Vagina (tissue), 2 donors: ENCODE measurements at places on chromosomes 2 and 18. TPM values are rescaled to one million over a fixed set of nuclear protein-coding genes. Genes with fewer than 3 reads are reported as not detected.
A peak's percentile ranks its signal among the peaks of the same experiment; 100 is the strongest.

CHST9 gene
- 0.74 TPM for total RNA-seq

DNA sequence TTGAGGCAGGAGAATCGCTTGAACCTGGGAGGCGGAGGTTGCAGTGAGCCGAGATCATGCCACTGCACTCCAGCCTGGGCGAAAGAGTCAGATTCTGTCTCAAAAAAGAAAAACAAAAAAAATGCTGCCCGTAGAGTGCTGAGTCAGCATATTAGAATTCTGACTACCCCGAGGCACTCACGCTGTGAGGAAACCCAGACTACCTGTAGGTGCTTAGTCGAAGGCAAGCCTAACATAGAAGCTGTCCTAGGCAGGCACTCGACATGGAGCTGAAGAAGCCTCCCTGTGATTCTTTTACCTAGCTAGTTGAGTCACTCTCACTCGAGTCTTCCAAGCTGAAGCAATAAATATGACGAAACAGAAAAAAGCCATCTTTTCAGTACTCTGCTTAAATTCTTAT lies 1323.2 kb upstream of the DDX18 start:
- no peak for DNase-seq

DNA sequence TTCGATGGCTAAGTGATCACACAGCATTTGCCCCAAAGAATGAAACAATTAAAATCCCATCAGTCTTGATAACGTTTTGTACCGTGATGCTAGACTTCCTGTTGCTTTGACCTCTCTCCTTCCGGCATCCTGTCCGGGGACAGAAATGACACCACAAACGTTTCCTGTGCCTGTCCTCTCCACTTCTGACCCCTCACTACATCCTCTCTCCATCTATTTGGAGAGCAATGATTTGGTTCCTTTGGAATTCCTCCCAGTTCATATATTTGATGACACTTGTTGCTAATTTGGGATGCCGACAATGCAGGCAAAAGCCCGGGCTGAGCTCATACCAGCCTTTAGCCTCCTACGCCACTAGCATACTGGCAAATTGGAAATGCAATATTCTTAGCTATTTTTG lies 151.2 kb upstream of the CCDC68 start:
- no peak for DNase-seq

SFTPB gene
- total RNA-seq: not detected

DNA sequence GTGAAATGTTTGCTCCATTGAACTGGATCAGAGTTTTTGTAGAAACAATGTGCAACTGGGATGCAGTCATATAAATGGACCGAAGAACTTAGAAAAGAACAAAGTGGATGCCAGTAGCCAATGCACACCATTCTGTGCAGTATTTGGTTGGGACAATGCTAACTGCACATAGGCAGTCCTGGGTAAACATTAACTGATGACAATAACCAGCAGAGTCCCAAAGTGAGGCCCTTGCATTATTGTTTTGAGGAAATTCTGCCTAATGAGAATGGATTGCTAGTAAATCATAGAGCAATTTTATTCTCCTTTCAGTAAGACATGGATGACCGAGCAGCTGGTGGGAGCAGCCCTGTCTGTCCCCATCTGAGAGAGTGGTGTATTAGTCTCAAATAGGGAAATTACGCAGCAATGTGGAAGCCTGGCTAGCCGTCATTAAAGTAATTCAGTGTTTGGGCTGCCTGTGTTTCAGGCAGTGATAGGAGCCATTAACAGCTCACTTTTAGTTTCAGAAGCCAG lies 94.9 kb downstream of the KCTD1 start:
- no peak for DNase-seq

DNA sequence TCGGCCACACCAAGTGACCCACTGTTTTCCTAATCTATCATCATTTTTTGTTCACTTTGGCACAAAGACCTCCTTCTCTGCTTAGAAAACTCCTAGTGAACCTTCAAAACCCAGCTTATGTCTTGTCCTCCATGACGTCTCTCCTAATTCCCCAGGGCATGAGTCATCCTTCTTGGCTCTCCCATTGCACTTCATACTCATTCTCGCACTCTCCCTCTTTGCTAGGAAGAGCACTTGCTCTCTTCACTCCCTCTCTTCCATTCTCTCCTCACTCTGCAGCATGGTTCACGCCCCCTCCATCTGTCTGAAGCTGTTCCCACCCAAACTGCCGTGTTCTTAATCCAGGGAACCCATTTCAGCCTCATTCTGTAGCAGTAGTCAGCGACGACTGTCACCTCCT lies 103.9 kb downstream of the MRO start:
- no peak for DNase-seq

DNA sequence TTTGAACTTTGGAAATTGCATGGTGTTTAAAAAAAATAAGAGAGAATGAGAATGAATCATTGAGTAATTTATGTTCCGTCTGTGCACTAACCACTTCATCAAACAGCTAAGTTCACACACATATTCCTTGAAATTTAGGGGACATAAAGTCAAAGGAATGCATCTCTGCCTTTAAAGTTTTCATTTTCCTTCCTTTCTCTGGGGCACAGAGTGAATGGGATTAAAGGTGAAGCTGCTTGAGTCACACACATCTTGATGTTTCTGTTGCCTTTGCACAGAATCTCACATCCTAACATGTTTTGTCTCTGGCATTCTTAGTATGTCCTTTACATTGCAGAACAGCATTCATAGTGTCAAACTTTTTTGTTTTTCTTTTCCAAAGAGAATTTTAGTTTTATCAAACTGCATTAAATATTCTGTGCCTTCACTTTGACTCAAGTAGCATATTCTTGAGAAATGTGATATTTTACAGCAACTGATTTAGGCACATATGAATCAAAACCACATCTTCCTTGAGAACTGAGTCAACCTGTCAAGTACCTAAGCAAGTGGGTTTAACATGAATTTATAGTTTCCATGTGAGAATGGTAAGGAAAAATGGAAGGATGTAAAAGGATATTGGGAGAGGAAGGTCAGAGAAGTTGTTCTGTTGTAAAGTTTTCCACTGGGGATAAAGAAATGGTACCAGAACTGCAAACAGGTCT lies 169.1 kb upstream of the THUMPD2 start:
- no peak for DNase-seq

DNA sequence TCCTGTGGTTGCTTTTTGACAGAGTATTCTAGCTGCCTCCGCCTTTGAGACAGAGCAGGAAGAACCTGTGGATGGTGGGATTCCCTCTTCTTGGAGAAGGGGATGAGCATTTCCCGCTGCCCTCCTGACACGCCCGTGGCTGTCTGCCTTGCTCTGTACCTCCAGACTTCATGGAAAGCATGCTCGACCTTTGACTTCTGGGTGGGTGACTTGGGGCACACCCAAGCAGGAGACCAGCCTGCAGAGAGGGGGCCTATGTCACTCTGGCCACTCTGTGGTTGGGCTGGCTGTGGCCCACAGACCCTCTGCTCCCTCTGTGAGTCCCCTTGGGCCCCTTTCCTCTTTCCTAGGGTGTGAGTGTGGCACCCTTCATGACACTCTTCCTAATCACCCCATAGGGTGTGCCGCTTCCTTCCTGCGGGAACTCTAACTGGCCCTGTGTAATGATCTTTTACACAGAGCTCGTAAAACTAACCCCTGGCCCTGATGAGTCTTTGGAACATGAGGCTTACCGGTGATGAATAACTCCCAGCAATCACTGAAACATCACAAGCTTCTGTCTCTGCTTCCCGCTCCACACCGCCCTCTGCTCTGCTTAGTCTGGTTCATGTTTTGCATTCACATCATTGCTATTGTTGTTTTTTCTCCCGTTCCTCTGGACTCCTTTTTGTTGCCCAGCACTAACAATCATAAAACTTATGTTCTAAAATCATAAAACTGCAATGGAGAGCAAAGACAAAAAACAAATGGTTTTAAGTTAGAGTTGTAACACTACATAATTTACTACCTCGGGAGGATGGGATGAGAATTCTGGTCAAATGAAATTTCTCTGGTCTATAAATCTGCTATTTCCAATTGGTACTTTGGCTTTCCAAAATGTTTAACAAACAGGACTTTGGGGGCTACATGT lies 101.1 kb downstream of the SH3YL1 start:
- no peak for DNase-seq

KCNJ3 gene
- total RNA-seq: 4.2 TPM

NCKAP5 gene
- total RNA-seq: 8.8 TPM

ANTXR1 gene
- 102 TPM for total RNA-seq

DNA sequence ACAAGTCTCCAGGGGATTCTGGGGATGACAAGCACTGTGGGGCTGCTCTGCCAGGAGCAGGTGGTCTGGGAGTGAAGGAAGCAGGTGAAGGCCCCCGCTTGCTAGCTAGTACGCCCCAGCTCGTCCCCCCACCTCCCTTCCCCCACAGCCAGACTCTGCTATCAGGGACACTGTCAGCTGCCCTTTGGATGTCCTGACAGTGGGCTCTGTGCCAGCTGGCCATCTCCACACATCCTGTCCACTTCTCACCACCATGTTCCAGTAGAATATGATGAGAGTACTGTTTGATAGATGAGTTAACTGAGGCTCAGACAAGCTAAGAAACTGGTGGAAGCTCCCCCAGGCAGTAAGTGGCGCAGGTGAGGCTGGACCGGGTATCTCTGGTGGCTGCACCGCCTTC lies 276.2 kb downstream of the CELF4 start:
- no peak for DNase-seq

SLC9A4 gene
- total RNA-seq: not detected

DNA sequence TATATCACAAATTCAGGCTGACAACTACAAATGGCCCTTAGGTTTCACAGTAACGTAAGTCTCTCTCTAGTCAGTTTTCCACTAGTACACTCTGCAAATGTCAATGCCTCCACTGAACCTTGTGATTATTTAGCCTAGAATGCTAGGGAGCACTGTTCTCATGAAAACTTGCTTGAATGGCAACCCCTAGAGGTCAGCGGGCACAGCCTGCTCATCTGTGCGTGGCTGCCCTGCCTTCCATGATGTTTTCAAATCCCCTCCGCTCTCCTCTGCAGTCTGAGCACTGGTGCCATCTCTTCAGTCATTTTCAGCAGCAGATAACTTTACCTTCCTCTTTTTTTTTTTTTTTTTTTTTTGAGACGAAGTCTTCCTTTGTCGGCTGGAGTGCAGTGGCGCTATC lies 84.1 kb upstream of the GULP1 start:
- no peak for DNase-seq

ACMSD gene
- total RNA-seq: not detected

MERTK gene
- 15.7 TPM for total RNA-seq

DNA sequence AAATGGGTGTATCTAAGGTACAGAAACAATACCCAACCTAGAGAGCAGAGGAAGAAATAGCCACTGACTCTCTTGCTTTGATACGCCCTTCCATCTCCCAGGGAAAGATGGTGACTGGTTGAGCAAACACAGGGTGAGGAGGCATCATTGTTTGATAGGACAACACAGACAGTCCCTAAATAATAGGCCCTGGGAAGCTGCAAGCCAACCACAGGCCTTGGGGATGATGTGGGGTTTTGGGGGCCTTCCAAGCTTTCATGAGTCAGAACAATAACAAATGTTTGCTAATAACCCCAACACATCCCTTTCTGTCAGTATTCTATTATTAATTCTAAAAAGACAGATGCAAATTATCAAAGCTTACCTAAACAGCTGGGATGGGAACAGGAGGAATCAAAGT lies 9.8 kb downstream of the LGALSL start:
- no peak for DNase-seq

- DNase-seq: no peak
Measured at GRCh38 chr18:42157420-42157819, 202.4 kb downstream of the PIK3C3 start.

GRCh38 chr2:28949617-28950305 lies 31.3 kb upstream of the TOGARAM2 start:
- no peak for DNase-seq

DNA sequence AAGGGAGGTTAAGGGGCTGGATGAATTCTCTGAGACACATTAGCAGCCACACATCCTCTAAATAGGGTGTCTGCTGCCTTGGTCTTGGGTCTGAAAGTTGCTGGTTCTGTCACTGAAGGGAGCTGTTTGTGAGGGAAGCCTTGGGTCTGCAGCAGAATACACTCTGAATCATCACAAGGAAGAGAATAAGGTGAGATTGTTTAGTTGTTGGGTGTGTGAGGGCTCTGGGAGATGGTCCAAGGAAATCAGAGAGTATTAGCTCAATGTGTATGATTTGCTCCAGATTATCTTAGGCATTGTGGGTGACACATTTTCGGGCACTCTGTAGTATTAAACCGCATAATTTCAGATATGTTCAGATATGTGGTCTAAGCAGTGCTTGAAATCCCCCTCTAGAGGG lies 548.5 kb downstream of the SLC4A3 start:
- no peak for DNase-seq

- DNase-seq: peak; percentile 74
Measured at GRCh38 chr2:70657246-70657645, 103.6 kb upstream of the TGFA start.

- no peak for DNase-seq
Measured at GRCh38 chr2:58449286-58450010, 208.3 kb upstream of the FANCL start.

DNA sequence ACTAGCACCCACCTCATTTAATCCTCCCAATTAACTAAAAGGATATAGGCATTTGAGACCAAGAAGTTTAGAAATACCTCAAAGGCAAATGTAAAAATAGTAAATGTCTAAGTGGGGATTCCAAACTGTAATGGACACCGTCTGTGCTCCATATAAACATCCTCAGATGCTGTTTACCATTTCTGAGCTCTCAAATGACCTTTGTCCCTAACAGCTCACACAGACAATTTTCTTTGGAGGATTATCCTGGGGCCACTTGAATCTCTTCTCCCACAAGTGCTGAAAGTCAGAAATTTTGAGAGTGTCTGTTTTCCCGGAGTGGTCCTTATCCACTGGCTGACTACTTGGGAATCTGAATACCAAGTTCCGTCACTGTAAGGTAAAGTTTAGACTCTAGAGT lies 1418.9 kb downstream of the LRP1B start:
- DNase-seq: no peak

CCL20 gene
- total RNA-seq: not detected

DNA sequence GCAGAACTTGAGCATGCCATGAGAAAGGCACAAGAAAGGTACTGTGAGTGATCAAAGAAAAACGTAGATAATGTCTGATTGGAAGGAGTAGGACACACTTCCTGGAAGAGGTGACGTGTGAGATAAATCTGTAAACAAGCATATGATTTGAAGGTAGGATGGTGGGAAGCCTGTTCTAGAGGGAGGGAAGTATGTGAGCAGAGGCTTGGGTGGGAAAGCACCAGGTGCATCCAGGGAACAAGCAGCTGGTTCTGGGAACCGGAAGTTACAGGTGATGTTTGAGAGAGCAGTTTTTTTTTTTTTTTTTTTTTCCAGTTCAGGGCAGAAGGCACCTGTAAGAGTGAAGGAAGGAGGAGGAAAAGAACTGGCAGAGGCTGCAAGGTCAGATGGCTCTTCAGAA lies 116.6 kb upstream of the EFEMP1 start:
- no peak for DNase-seq

GRCh38 chr2:235087832-235088495 lies 136.1 kb downstream of the SH3BP4 start:
- DNase-seq: no peak
